ENCODE measurements at places on chromosomes 1 and 21.

DNA sequence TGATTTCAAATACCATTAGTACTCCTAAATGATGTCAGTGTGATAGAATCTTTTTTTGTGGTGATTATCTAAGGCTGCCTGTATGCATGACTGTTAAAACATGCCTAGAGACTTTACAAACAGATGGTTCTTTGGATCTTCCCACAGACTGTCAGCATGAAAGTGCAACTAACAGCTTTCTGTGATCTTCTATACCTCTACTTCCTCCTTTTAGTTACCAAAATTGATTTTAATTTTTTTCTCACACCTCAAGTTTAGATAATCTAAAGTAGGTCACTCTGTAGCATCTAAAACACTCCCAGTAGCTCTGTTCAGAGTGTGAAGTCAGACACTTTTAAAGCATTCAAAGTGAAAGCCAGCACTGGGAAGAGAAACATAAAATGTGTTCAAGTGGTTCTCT lies 534.5 kb downstream of the PTPRC start:
- DNase-seq, result peak; percentile 24

- no peak for DNase-seq
These were observed 87.9 kb downstream of the ZZZ3 start for GRCh38 chr1:77594366-77595112.

- no peak for DNase-seq
These were observed 8.4 kb downstream of the TP73 start for GRCh38 chr1:3660704-3661103.

DNA sequence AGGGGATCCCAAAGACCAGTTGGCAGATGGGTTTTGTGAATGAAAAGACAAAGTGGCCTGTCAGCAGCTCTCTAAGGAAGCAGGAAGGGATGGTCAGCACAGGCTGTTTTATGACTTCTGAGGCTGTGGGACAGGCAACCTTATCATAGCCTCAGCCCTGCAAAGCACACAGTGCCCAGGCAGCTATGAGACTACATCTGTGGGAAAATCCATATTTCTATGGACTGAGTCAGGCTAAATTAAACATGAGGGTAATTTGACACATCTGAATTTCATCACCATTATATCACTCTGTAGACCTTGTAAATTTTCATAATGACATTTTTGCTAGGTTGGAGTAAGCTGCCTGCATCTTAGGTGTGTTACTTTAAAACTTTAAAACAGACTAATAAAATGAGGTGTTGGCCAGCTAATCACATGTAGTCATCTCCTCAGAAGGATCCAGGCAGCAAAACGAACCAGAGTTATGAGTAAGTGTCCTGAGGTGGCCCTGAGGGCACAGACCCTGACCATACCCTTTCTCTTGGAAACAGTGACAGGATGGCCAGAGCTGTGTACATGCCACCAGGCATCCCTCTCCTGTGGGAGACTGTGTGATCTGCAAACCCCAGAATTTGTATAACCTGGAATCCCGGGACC lies 14.6 kb downstream of the NGF start:
- DNase-seq, result peak; percentile 71

GRCh38 chr1:68442822-68443556 lies 6.8 kb downstream of the RPE65 start:
- peak; percentile 79 for DNase-seq

DNA sequence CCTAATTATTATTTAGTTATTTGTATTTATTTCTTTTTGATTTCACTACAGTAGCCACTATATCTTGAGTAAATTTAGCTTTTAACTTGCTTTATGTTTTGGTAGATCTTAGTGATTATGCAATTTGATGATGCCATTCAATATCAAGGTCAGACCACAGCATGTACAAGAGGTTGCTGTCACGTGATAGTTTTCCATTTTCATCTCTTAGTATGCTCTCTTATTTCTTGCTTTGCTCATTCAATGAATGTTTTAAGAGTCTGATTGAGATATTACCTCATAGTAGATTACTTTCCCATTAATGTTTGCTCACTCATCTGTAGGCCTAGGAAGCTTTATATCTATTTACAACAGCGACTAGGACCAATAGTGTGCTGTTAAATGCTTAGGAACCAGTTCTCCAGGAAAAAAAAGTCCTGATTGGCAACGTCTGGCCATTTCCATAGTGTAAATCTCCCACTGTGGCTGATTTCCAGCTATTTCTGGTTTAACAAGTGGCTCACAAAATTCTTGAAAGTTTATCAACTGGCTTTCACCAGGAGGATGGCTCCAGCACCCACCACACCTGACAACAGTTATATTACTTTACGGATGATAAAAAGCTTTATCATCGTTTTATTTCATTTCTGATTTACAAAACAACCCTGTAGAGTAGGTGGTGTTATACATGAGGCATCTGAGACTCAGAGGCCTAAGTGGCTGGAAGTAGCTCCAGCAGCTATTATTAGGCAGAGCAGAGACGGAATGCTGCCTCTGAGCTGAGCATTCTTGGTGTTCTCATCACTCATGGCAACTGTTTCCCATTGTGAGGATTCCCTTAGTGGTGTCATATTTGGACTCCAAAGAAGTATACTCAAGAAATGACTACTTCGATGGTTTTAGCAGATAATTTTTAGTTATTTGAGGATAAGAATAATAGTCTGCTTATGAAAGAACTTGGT lies 235.2 kb downstream of the DISC1 start:
- no peak for DNase-seq

DNA sequence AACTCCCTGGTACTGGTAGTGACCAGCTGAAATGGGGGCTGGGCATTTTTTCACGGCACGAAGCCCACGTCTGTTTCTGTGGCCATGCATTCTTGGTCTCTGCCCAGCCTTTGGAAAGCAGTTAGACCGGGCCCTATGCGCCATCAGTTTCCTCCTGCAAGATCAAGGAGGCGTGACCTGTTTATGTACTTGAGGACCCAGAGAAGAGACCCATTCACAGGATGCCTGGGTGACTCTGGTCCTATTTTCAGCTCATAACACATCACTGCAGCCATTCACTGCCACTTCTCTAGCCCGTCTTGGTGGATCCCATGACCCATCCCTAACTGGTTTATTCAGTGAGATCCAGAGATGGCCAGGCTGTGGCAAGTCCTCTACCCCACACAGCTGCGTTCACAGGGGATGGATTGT lies 70.4 kb downstream of the SPSB1 start:
- no peak for DNase-seq

DNA sequence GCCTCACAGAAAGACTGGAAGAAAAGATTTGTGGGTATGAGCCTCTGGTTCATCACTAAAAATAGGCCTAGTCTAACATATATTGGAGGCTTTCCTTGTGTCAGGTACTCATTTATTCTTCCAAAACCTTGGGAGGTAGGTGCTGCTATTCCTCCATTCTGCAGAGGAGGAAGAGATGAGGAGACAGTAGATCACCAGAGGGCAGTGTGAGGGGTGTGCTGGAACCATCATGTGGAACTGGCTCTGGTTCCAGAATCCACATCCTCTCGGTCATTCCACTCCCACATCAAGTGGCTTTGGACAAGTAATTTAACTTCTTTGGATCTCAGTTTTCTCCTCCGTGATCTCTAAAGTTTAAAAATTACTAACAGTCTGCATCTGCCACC lies 7.4 kb upstream of the INKA2 start:
- no peak for DNase-seq

- no peak for DNase-seq
These were observed 38.7 kb downstream of the ELF3 start for GRCh38 chr1:202049129-202049528.

GRCh38 chr1:206059355-206059915 lies 6.5 kb downstream of the RHEX start:
- DNase-seq, result no peak

- no peak for DNase-seq
These were observed 275.5 kb downstream of the TM2D1 start for GRCh38 chr1:61449410-61449809.

DNA sequence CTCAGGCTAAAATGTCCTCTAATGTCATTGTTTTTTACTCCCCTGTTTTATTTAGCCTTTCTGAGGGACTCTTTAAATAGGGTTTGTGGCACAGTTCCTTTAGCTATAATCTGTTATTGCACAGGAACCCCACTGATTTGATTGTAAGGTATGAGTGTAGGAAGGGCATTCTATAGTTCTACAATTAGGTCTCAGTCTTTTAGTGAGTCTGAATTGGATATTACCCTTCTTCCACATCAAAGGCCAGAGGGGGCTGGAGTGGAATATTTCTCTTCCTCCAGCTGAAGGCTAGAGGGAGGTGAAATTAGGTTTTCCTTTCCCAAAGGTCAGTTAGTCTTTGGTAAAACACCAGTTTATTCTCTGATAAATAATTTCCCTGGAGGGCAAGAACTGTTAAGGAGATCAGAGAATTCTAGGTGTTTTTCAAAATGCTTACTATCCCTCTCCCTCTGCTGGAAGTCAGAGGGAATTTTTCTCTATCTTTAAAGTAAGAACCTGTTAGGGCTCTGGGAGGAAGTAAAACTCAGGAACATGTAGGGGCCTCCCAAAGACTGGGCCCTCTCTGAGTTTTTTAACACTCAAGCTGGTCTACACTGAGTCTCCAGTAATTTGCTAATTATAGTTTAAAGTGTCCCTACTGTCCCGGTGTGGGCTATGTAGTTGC lies 176.3 kb upstream of the ZNHIT6 start:
- peak; percentile 69 for DNase-seq

- DNase-seq, result no peak
These were observed 1048.5 kb downstream of the PLA2G4A start for GRCh38 chr1:187877220-187877619.

DNA sequence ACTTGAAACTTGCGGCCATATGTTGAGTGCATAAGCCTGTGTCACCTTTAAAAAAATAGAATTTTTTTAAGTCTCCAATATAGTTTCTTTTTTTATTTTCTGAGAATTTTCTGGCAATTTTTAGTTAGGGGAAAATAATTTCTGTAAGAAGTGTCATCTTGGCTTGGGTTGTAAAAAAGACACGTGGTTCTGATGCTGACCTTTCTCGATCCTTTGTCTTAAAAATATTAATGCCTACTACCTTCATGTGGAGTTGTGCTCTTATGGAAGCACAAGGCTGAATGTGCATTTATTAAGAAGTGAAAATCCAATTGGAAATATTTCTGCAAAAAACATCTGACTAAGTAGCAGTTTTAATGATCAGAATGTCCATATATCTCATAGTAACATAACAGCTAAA lies 3.5 kb downstream of the ELAVL4 start:
- no peak for DNase-seq

DNA sequence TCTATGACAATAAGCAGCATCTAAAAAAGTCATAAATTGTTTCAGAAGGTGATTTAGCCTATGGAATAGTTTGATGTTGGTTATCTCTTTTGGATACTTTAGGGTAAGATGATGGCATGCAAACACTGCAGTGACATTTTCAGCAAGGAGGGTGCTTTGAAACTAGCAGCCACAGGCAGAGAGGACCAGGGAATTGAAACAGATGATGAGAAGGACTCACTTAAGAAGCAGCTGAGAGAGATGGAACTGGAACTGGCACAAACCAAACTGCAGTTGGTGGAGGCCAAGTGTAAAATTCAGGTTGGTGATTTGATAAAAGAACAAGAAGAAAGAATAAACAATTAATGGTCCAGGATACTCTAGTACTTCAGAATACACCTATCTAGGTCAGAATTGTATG lies 11.2 kb upstream of the CACYBP start:
- no peak for DNase-seq

DNA sequence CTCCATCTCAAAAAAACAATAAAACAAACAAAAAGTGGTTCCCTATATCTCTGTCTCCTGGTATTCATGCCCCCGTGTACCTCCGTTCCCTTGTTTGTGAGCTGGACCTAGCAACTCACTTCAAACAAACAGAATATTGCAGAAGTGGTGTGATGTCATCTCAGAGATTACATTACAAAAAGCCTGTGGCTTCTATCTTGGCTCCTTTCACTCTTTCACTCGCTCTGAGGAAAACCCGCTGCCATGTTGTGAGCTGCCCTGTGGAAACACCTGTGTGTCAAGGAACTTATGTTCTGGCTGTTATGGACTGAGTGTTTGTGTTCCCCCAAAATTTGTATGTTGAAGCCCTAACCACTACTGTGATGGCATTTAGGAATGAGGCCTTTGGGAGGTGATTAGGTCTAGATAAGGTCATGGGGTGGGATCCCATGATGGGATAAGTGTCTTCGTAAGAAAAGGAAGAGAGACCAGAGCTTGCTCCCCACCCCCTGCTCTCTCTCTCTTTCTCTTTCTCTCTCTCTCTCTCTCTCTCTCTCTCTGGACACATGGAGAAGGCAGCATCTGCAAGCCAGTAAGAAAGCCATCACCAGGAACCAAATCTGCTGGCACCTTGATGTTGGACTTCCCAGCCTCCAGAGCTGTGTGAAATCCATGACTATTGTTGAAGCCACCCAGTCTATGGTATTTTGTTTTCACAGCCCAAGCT lies 7.4 kb upstream of the HYI start:
- no peak for DNase-seq

GRCh38 chr1:149844650-149845255 lies 54.6 kb upstream of the BOLA1 start:
- DNase-seq, result no peak

DNA sequence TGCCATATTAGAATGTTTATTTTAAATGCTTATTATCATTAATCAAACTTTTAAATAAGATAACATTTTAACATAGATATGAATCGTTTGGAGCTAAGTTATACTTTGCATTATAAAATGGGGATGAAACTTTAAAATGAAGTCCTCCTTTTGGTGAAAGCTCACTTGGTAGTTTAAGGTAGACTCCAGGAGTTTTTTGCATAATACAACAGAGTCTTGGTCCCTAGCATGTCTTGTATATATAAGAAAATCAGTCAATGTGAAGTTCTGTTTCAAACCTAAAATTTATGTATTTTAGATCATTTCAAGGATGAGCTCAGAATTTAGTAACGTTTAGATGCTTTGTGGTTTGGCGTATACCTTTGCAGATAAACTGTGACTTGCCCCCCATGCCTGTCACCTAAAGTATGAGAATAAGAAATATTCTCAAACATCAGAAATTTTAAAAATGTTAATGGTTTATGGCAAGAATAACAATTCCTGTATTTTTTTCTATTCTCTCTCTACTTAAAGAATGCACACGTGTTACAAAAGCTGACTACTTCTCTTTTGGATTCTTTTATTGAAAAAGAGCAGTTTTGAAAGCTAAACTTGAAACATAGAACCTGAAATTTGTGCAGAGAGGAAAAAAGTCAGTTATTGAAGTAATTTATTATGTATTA lies 3.8 kb downstream of the NFIA start:
- DNase-seq, result no peak

- no peak for DNase-seq
These were observed 71.3 kb downstream of the OBSCN start for GRCh38 chr1:228279011-228279721.

Measured in ELR (cell line).